ENCODE measurements at places on chromosomes 4 and X.

DNA sequence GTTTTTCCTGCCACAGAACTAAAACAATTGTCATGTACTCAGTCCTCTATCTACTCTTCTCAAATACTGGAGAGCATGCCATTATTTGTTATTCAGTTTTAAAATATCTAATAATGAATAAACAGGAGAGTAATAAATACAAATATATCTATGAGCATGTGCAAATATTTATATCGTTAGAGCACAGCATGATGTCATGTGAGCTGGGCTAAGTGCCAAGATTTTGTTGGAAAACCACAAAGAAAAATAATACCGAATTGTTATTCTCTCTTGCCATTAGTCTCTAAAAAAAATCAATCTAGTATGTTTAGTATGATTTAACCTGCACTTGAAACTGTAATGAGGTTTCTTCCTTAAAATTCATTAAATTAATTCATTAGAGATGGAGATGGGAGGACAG, 97.3 kb downstream of the DDX60 start:
- DNase-seq = no peak

DNA sequence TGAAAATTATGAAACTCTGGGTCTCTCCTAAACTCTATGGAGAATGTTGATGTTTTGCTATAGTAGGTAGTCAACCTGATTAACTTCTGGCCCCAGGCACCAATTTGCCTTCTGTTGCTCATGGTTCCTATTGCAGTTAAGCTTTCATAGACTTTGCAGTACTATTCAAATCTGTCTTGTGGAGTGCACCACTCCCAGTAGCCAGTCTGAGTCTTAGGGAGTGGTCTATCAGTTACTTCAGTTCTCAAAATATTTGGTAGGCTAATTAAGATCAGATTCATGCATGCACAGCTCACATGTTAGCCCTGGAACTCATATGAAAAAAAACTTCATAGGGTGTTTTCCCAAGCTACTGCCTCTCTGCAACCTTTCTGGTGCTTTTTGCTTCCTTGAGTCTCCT, 53.3 kb downstream of the BMP15 start:
- no peak for DNase-seq

DNA sequence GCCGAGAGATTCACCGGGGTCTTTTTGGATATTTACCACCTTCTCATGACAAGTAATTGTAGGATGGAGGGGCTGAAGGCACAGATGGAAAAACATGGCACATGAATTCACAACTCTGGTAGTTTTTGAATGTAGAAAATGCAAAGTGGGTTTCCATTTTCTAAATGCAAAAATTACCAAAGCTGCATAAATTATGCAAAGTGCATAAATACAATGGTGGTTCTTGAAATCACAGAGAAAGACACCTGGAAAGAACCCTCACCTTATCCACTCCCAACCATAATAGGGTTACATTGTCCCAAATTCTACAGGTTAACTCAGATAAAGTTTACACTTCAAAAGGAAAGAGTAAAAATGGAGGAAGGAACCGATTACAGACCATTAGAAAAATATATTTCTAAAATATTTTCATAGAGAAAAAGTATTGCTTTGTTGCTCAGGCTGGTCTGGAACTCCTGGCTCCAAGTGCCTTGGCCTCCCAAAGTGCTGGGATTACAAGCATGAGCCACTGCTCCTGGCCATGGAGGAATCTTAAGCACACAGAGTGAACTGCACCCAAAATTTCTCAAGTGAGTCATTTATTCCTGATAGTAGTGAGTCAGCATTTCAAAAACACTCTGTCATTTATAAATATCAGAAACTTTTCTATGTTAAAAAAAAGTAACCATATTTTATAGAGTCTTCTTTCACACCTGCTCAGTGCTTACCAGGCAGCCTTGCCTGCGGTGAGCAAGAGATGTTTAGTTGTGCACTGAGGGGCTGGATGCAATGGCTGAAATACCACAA, 101.4 kb downstream of the FIP1L1 start:
- no peak for DNase-seq

GRCh38 chrX:84362184-84362838, 139.9 kb downstream of the HDX start:
- no peak for DNase-seq

GRCh38 chr4:180449395-180449956, 1793.7 kb upstream of the TENM3 start:
- no peak for DNase-seq

All from activated gamma-delta T cell treated with anti-CD3 and anti-CD28 coated beads, Interleukin-2, amount 50 U/mL, for 16 hours (primary cell).